ENCODE measurements at places on chromosomes 3 and 15.

- peak; percentile 77 for DNase-seq
These were observed 35.6 kb downstream of the ALCAM start for GRCh38 chr3:105402287-105402801.

- DNase-seq: no peak
These were observed 6.7 kb downstream of the RASGRP1 start for GRCh38 chr15:38557921-38558320.

- no peak for DNase-seq
These were observed 89.3 kb upstream of the P2RY1 start for GRCh38 chr3:152745646-152746045.

GRCh38 chr3:119570229-119570628, 9.1 kb upstream of the ADPRH start:
- DNase-seq: no peak

GRCh38 chr3:66260431-66260830, 39.6 kb downstream of the SLC25A26 start:
- DNase-seq: no peak

- DNase-seq: no peak
These were observed 90.2 kb downstream of the CHSY1 start for GRCh38 chr15:101161656-101162055.

DNA sequence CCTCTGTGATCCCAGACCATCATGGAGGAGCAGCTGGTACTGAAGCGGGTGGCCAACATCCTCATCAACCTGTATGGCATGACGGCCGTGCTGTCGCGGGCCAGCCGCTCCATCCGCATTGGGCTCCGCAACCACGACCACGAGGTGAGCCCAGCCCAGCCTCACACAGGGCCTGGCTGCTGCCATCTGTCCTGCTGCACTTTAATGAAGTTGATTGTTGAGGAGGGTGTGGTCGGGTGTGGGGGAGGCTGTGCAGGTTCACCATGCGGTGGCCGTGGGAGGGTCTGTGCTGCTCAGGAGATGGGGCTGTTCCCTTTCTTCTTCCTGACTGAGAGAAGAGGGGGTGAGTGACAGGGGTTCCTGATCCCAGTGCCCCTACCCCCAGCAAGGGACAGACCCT, 30.6 kb downstream of the ACAD9 start:
- DNase-seq: no peak

- DNase-seq: no peak
These were observed 9.8 kb upstream of the PLSCR1 start for GRCh38 chr3:146554151-146554760.

DNA sequence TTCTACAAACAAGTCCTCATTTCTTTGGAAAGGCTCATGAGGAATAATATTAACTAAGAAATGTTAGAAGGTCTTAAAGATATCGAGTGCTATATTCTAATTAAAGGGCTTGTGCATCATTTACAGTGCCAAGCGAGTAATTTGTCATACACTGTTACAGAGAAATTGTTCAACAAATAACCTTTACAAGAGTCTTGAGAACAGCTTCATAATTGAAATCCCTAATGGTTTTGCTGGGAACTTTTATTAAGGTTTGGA, 209.5 kb downstream of the MECOM start:
- no peak for DNase-seq

GRCh38 chr3:150150633-150151032, 179.9 kb upstream of the PFN2 start:
- DNase-seq: no peak

- no peak for DNase-seq
These were observed 119.8 kb upstream of the TLE3 start for GRCh38 chr15:70217226-70218160.
